Spinal cord (tissue), 10 donors: ENCODE measurements at places on chromosomes 16 and 17. TPM values are rescaled to one million over a fixed set of nuclear protein-coding genes. Genes with fewer than 3 reads are reported as not detected.

GRCh38 chr16:87178977-87179376 lies 138.2 kb downstream of the C16orf95 start:
- H3K27me3 ChIP-seq, result peaks cover 2% of the 10 kb centered on the region
- H3K4me3 ChIP-seq, result no peak overlapping the region
- H3K4me1 ChIP-seq, result peaks cover 26% of the 10 kb centered on the region
- no peaks in the 10 kb centered on the region for H3K36me3 ChIP-seq
- no peak overlapping the region for H3K27ac ChIP-seq

Gene SLC6A4
- 1.1 TPM for polyA plus RNA-seq

- no peaks in the 10 kb centered on the region for H3K36me3 ChIP-seq
- no peaks in the 10 kb centered on the region for H3K4me1 ChIP-seq
- DNase-seq, result peak; percentile 44
- no peaks in the 10 kb centered on the region for H3K27me3 ChIP-seq
- H3K4me3 ChIP-seq, result no peak overlapping the region
Observed at GRCh38 chr17:66222798-66223350, 6.3 kb downstream of the APOH start.

GRCh38 chr16:75555213-75555706 lies 792 bp downstream of the TMEM231 start:
- H3K27me3 ChIP-seq, result no peaks in the 10 kb centered on the region
- H3K4me3 ChIP-seq, result peak overlapping the region; percentile 73
- peaks cover 22% of the 10 kb centered on the region for H3K4me1 ChIP-seq
- H3K27ac ChIP-seq, result peak overlapping the region; percentile 93
- H3K36me3 ChIP-seq, result no peaks in the 10 kb centered on the region

Gene TEX14
- 0.89 TPM for polyA plus RNA-seq

DNA sequence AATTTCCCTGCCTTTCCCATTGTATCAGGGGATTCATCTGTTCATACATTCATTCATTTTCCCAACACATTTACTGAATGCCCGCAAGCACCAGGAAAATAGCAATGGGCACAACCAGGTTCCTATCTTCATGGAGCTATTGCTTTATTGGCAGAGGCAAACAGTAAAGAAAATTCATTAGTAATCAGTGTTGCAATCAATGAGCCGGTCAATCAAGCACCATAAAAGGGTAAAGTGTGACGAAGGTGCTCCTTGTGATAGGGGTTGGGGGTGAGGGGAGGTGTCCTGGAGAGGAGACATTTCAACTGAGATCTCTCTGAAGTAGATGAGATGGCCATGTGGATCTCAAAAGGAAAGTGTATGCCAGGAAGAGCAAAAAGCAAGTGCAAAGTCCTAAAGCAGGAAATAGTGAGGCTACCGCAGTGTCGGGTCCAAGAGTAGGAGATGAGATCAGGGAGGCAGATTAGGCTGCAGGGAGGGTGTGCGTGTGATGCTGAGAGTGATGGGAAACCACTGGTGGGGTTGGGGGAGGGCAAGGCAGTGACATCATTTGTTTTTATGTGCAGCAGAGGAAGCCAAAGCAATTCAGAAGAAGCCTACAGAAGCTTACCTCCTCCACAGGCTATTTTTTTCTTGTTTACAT lies 28.4 kb downstream of the CDH13 start:
- no peak for DNase-seq
- no peaks in the 10 kb centered on the region for H3K27me3 ChIP-seq
- peaks cover 5% of the 10 kb centered on the region for H3K4me1 ChIP-seq
- no peak overlapping the region for H3K4me3 ChIP-seq
- H3K36me3 ChIP-seq, result no peaks in the 10 kb centered on the region

DNA sequence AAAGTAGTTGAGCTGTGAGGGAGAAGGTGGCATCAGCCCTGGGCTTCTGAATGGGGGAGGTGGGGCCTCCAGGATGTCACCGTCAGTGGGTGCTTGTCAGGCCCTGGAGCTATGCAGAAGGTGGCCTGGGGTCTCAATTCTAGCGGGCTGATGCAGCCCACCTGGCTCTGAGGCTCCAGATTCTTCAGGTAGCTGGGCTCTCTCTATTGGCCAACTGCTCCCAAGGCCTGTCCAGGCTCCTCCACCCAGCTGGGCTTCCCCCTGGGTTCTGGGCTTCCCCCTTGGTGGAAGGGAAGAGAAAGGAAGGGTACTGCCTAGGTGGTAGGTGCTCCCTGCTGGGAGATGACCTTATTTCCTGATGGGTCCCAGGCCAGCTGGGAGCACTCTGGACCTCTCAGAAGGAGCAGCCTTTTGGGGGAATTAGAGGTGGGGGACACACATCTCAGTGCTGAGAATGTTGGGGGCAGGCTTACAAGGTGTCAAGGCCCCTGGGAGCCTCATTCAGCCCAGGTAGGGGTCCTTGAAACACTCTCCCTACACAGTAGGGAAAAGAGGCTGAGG lies 1728.3 kb downstream of the TP53TG3F start:
- no peaks in the 10 kb centered on the region for H3K36me3 ChIP-seq
- H3K4me1 ChIP-seq, result no peaks in the 10 kb centered on the region
- no peaks in the 10 kb centered on the region for H3K27me3 ChIP-seq
- no peak overlapping the region for H3K4me3 ChIP-seq
- no peak for DNase-seq

GRCh38 chr16:80027007-80027965 lies 426.7 kb upstream of the MAF start:
- H3K36me3 ChIP-seq, result no peaks in the 10 kb centered on the region
- no peak overlapping the region for H3K27ac ChIP-seq
- DNase-seq, result no peak
- no peaks in the 10 kb centered on the region for H3K4me1 ChIP-seq
- no peak overlapping the region for H3K4me3 ChIP-seq

GRCh38 chr16:81679721-81680430 lies 99.2 kb upstream of the PLCG2 start:
- peaks cover 34% of the 10 kb centered on the region for H3K4me1 ChIP-seq
- H3K4me3 ChIP-seq, result no peak overlapping the region
- no peaks in the 10 kb centered on the region for H3K27me3 ChIP-seq
- H3K36me3 ChIP-seq, result peaks cover 61% of the 10 kb centered on the region
- peak overlapping the region; percentile 48 for H3K27ac ChIP-seq

GRCh38 chr17:4535667-4536258 lies 19.4 kb downstream of the MYBBP1A start:
- DNase-seq, result no peak
- H3K27ac ChIP-seq, result no peak overlapping the region
- no peak overlapping the region for H3K4me3 ChIP-seq
- peaks cover 91% of the 10 kb centered on the region for H3K4me1 ChIP-seq
- no peaks in the 10 kb centered on the region for H3K27me3 ChIP-seq
- peaks cover 98% of the 10 kb centered on the region for H3K36me3 ChIP-seq

Gene C17orf113
- polyA plus RNA-seq, result 3.4 TPM

- H3K27ac ChIP-seq, result no peak overlapping the region
- no peaks in the 10 kb centered on the region for H3K36me3 ChIP-seq
- H3K27me3 ChIP-seq, result no peaks in the 10 kb centered on the region
- H3K4me1 ChIP-seq, result no peaks in the 10 kb centered on the region
- no peak overlapping the region for H3K4me3 ChIP-seq
- no peak for DNase-seq
Observed at GRCh38 chr16:27374804-27375425, 27.1 kb upstream of the IL21R start.

DNA sequence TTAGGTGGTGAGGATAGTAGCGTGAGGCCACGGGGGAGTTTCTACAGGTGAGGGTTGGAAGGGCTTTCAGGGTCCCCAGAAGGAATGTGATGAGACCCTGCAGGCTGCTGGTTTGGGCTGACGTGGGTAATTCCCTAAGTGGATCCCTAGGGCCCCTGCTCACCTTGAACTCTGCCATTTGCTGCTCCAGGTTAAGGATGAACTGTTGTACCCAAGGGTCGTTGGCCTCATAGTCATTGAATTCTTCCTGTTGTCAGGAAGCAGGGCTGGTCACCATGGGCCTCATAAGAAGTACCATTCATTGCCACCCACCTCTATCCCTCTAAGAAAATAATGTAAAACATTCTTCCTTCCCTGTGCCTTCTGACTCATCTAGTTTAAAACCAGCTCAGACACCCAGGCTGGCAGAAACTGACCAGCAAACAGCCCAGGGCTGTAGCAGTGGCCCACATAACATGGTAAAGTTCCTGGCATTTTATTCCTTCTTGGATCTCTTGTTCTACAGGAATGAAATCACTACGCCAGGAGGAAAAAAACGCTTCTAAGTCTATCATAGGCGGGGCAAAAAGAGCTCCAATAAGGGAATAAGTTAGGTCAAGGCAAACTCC lies 27.6 kb downstream of the FCSK start:
- H3K4me1 ChIP-seq, result peaks cover 11% of the 10 kb centered on the region
- peaks cover 85% of the 10 kb centered on the region for H3K36me3 ChIP-seq
- no peak overlapping the region for H3K27ac ChIP-seq
- no peak for DNase-seq

DNA sequence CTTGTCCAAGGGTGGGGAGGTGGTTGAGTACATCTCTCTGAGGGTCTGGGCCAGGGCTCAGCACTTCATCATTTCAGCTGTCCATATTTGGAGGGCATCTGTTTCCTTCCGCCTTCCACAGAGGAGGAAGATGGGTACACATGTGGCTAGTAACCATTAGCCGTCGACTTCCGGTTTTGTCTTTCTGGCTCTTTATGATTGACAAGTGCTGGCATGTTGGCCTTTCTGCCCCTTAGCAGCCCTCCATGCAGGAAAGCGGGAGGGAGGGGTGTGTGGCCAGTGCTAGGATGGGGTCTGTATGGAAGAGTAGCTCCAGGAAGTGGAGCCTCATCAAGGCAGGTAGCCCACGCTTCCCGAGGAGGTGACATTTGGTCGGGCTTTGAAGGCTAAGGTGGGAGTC lies 69.6 kb downstream of the RAI1 start:
- peaks cover 89% of the 10 kb centered on the region for H3K4me1 ChIP-seq
- H3K27me3 ChIP-seq, result no peaks in the 10 kb centered on the region
- no peak for DNase-seq
- no peak overlapping the region for H3K4me3 ChIP-seq

Gene KCNJ18
- not detected for polyA plus RNA-seq
